Left kidney (tissue), 8 donors: ENCODE measurements at places on chromosomes 2 and 18.

DNA sequence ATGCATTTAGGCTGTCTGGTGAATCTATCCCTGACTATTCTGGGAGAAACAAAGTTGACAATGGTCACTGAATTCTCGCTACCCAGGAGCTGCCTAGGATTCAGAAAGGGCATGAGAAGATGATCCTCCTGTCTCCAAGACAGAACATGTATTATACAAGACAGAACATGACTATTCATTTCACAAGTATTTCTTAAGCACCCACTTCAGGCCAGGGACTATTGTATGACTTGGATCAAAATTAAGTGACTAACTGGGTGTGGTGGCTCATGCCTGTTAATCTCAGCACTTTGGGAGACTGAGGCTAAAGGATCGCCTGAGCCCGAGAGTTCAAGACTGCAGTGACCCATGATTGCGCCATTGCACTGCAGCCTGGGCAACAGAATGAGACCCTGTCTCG lies 235.8 kb upstream of the RAB12 start:
- no peak for DNase-seq

GRCh38 chr2:212683346-212684097 lies 144.9 kb upstream of the ERBB4 start:
- DNase-seq = no peak

DNA sequence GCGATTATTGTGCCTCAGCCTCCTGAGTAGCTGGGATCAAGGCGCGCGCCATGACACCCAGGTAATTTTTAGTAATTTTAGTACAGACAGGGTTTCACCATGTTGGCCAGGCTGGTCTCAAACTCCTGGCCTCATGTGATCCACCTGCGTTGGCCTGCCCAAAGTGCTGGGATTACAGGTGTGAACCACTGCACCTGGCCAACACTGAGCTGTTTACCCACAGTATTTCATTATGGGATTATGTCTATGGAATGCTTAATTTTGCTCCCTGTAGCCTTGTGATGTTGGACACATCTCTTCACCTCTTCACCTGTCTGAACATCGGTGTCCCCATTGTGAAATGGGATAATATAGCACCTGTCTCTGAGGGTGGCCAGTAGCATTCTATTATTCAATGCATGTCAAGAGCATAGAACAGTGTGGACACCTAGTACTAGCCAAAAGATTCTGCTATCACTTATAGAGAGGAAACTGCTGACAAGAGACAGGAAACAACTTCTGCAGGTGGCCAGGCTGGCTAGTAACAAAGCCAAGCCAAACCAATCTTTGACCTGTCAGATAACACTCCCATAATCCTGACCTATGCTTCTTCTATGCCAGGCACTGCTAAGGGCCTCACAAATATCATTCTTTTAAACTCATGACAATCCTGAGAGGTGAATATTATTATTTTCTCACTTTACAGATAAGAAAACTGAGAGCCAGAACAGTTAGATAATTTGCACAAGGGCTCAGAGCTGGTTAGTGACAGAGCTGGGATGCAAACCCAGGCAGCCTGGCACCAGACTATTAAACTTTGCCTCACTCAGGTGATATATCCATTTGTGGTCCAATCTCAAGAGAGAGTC lies 29.4 kb upstream of the REEP1 start:
- no peak for DNase-seq

DNA sequence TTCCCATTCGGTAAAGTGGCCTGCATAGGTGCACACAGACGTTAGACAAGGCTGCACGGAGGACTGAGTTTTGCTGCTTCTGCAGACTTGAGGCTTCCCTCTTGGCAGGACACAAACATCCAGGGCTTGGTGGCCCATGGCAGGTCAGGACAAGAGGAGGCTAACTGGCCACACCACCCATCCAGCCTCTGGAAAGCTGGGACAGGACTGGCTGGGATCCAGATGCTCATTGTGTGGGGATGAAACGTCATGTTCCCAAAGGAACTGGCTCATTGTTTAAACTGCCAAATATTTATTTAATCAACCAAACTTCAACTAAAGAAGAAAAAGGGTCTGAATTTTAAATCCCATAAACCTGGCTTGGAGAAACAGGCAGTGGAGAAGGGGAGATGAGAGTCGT lies 239.1 kb upstream of the EPAS1 start:
- no peak for DNase-seq

- DNase-seq = no peak
Measured at GRCh38 chr2:224347176-224348051, 54.5 kb downstream of the FAM124B start.

DNA sequence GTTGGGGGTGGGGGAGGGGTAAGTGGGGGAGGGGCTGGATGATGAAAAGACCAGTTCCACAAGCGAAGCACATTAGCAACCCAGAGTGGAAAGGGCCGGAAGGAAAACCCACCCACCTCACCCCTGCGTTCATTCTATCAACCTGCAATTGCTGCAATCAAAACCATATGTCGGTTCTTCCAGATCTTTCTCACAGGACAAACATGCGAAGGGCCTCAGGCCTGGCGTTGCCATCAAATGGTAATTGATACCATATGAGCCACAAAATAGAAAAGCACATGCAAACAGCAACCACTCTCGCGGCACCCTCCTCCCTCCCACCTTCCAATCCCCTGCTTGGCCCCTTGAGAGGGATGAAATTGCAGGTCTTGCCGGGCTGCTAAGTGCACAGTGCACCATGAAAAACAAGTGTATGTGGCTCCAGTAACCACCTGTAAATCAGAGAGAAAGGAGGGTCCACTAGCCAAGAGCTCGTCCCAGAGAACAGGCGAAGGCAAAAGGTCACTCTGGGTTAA lies 287.5 kb downstream of the TCF4 start:
- DNase-seq = peak; percentile 37

DNA sequence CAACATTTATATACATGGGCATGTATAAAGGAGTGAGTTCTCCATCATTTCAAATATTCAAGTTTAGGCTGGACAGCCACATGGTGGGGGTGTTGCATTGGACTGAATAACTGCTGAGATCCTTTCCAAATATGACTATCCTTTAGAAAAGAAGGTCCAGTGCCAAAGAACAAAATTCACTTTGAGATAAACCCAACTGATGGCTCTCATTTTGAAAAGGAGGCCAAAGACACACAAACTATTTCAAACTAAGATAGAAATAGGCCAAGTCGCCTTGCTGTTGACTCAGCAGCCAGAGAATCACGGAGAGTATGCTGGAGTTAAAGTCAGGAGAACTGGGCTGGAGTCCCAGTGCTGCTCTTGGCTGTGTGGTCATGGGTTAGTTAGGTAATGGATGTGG lies 204.5 kb upstream of the LRATD1 start:
- no peak for DNase-seq

DNA sequence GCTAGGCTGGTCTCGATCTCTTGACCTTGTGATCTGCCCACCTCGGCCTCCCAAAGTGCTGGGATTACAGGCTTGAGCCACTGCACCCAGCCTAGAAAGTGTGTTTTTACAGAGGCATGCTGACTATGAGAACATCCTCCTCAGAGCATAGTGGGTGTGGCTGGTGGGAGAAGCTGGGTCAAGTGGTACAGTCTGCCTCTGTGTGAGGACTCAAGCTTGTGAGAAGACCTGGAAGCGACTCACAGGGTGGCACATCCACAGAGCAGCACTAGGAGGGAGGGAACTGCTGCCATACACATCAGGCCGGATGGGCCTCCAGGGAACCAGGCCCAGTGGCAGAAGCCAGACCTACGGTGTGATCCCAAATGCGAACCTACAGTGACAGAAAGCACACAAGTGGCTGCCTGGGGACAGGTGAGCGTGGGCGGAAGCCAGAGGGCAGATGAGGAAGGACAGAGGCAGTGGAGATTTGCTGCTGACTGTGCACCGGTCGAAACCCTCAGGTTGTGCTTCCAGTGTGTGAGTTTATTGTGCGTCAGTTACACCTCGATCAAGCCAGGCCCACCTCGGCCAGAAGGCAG lies 8.9 kb downstream of the ARHGEF4 start:
- no peak for DNase-seq

GRCh38 chr2:118176601-118177000 lies 88.3 kb downstream of the INSIG2 start:
- DNase-seq = no peak

- DNase-seq = no peak
Measured at GRCh38 chr2:107712857-107713256, 113.8 kb upstream of the RGPD4 start.

DNA sequence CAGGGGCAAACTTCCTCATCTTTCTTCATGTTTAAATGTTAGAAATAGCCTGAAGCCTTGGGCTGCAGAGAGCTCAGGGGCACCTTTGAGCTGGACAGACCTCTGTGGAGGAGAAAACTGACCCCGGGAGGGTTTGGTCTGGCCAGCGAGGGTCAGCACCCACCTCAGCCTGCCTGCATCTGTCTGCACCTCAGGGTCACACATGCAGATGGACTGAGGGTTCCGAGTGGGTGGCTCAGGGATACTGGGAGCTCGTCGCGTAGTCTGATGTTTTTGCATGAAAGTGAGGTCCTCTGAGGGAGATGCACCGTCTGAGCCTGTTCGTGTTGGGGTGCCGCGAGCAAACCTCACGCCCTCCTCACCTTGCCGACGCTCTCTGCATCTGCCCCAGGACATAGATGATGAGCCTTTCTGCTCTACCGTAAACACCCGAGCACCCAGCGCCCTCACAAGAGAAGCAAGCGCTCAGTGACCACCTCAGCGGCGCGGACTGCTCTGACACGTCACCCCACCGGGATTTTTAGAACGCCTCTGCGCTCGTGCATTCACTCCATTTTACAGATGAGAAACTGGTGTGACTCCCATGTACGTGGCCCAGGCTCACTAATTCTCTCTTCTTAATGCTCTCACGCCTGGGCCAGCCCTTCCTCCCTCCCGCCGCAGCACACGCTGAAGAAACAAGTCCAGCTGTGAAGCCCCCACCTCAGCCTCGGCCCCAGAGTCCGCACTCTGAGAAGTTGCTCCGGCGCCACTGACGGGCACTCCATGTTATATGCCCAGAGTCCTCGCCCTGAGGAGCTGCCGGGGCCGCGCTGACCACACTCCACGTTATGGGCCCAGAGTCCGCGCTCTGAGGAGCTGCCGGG lies 9.5 kb downstream of the KCNG2 start:
- DNase-seq = no peak

DNA sequence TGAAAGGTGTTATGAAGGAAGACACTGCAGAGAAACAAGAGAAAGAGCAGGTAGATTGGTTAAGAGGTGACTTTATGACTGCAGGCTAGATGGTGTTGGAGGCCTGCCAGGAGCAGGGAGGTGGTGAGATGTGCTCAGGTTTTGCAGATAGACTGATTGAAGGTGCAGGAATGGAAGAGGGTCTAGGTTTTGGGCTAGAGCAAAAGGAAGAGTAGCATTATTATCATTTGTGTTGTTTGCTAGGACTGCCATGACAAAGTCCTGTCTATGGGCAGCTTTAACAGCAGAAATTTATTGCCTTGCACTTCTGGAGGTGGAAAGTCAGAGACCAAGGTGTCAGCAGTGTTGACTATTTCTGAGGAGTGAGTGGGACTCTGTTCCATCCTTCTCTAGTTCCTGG lies 172.9 kb upstream of the SOX11 start:
- no peak for DNase-seq

GRCh38 chr2:85185431-85185940 lies 52.3 kb downstream of the TCF7L1 start:
- no peak for DNase-seq

- DNase-seq = peak; percentile 46
Measured at GRCh38 chr2:43676322-43677050, at the start of gene C1GALT1C1L. Gene C1GALT1C1L, minus strand, starts transcription at chr2:43676429. Its CDS starts 107 bp downstream, at chr2:43676322.

DNA sequence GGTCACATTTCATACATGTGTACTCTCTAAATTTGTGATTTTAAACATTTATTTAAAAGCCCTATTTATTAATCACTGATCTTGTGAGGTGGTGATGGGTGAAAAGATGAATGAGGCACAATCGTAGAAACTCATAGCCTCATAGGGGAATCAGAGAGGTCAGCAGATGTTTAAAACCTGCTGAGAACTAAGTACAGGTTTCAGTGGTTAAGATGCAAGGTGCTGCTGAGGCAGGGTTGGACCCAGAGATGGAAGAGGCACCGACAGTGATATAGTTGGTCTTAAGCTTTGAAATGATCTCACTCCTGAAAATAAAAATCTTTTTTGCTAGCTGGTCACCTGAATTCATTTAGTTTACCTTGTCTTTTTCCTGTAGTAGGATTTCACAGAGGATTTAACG lies 49.6 kb downstream of the LINC00305 start:
- DNase-seq = no peak

- DNase-seq = no peak
Measured at GRCh38 chr2:201962774-201963562, 70.7 kb upstream of the FZD7 start.

DNA sequence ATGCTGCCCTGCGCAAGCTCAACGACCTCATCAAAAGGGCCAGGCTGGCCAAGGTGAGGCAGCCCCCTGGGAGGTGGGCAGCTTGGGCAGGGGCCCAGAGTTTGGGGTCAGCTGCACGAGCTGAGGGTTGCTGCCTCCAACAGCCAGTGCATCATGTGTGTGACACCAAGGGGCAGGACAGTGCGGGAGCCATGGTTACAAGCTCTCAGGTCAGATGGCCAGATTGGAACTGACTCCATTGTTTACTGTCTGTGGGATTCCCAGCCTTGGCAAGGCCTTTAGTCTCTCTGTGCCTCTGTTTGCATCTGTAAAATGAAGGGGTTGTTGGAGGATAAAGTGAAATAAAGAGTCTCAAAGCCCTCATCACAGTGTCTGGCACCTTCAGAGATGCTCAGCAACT lies 26.9 kb downstream of the EHD3 start:
- no peak for DNase-seq

- DNase-seq = no peak
Measured at GRCh38 chr18:40235836-40236235, 1719.2 kb upstream of the PIK3C3 start.

DNA sequence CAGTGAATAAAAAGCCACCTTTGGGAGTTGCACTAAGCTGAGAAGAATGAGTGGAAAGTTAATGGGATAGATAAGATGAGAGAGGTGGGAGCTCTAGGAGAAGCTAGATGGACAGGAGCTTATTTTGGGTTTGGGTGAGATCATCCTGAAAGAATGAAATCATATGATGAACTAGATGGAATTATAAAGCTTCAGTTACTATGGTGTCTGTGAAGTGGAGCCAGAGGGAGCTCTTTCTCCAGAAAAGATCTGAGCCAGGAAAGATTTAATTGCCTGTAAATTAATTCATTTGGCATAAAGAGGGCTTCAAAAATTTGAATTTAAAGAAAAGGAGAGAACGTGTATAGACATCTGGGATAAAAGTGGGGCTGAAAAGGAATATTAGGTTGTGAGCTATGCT lies 10.3 kb downstream of the DNAH6 start:
- no peak for DNase-seq

GRCh38 chr2:43453179-43454170 lies 142.4 kb downstream of the THADA start:
- no peak for DNase-seq

DNA sequence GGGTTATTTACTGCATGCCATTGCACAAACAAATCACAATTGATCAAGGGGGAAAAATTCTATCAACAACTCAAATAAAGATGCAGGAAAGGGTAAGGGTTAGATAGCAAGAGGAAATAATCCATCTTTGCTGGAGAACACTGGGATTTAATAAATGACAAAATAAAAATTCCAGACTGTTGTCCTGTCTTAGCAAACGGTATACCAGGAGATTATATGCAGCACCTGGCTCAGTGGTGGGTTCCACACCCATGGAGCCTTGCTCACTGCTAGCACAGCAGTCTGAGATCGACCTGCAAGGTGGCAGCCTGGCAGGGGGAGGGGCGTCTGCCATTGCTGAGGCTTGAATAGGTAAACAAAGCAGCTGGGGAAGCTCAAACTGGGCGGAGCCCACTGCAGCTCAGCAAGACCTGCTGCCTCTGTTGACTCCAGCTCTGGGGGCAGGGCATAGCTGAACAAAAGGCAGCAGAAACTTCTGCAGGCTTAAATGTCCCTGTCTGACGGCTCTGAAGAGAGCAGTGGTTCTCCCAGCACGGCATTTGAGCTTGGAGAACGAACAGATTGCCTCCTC lies 296.5 kb upstream of the THSD7B start:
- no peak for DNase-seq
